Lung (tissue), 17 donors: ENCODE measurements at places on chromosomes 6 and 20. TPM values are rescaled to one million over a fixed set of nuclear protein-coding genes. Genes with fewer than 3 reads are reported as not detected.

C20orf141 gene
- total RNA-seq: not detected

TCP11 gene
- 0.67 TPM for total RNA-seq

VPS52 gene
- total RNA-seq: 59.9 TPM

CDC25B gene
- total RNA-seq: 65.7 TPM

CD83 gene
- total RNA-seq: 21.3 TPM

ACSS1 gene
- total RNA-seq: 38.9 TPM

SNX9 gene
- 22.7 TPM for total RNA-seq

CLPSL2 gene
- total RNA-seq: not detected

MYMX gene
- not detected for total RNA-seq

TNFAIP3 gene
- total RNA-seq: 95.1 TPM

PET117 gene
- 8.9 TPM for total RNA-seq

FAM83D gene
- 2.2 TPM for total RNA-seq

XKR7 gene
- total RNA-seq: 0.03 TPM

L3MBTL1 gene
- total RNA-seq: 18.6 TPM

DDRGK1 gene
- total RNA-seq: 95.1 TPM

ZC2HC1B gene
- 0.28 TPM for total RNA-seq

NMBR gene
- 0.18 TPM for total RNA-seq
